Activated CD4-positive, CD25-positive, alpha-beta regulatory T cell (primary cell): ENCODE measurements at places on chromosomes 6 and 20.

DNA sequence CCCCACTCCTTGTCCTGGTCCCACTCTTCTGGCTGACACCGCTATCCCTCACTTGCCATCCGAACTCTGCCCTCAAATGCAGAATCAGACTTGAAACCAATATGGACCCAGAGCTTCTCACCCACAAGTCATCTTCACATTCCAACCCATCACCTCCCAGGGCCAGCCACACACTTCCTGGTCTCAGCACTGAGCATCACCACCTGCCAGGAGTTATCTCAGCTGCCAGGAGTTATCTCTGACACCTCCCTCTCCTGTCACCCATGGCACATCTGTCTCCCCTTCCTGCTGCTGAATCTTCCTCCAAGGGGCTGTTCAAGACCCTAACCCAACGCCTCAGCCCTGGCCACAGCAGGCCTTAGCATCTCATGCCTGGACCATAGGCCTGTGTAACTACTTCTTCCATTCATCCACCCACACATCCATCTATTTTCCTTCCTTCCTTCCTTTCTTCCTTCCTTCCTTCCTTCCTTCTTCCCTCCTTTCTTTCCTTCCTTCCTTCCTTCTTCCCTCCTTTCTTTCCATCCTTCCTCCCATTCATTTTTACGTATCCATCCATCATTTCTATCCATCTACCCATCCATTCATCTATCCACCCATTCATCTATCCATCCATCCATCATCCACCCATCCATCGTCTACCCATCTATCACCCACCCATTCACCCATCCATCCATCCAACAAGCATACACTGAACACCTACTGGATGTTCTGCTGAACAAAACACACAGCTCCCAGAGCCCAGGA lies 74.6 kb upstream of the NNAT start:
- DNase-seq, result no peak

DNA sequence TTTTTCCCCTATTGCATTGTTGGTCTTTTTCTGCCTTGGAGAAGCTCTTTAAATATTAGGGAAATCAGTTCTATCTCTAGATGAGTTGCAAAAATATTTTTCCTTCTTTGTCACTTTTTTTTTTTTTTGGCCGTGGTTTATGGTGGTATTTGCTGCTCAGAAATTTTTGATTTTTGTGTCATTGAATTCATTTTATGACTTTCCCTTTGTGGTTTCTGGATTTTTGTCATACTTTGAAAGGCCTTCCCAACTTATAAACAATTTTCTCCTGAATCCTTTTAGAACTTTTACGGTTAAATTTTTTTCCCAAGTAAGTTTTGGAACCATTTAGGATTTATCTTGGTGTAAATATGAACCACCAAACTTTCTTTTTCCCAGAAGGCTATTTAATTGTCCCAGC lies 145.6 kb downstream of the GJA10 start:
- no peak for DNase-seq

DNA sequence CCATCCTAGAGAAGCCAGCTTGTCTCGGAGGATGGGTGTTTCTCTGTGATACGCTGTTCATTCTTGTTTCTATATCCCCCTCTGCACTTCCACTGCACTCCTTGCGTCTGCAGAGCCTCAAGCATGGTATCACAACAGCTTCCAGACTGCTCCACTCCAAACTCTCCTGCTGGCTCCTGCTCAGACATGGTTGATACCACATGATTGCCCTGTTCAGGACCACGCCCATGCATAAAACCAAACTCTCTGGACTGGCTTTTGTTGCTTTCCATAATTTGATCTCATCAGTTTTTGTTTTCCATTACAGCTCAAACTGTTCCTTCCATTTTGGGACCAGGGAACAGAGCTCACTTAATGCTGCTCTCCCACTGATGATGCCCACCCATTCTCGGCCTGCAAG lies 30.0 kb upstream of the SMIM29 start:
- DNase-seq, result no peak

DNA sequence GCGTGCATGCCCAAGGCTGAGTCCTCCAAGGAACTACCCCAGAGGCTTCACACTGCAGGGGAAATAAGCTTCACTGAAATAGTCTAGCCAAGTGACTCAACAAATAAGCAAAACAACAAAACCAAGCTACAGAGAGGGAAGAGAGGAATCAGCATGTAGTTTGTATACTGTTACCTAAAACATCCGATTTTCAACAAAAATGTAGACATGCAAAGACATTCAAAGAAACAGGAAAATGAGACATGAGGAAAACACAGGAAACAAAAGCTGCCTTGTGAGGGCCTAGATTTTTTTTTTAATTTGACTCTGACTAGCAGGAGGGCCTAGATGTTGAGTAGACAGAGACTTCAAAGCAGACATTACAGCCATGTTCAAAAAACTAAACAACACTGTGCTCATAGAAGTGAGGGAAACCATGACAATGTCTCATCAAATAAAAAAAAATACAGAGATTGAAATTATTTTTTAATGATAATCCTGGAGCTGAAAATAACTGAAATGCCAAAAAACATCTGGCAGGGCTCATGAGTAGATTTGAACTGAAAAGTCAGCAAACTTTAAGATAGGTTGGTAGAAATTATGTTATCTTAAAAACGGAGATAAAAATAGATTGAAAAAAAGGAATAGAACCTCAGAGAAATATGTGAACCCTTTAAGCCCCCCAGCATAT lies 16.4 kb upstream of the KIF25 start:
- DNase-seq, result no peak

DNA sequence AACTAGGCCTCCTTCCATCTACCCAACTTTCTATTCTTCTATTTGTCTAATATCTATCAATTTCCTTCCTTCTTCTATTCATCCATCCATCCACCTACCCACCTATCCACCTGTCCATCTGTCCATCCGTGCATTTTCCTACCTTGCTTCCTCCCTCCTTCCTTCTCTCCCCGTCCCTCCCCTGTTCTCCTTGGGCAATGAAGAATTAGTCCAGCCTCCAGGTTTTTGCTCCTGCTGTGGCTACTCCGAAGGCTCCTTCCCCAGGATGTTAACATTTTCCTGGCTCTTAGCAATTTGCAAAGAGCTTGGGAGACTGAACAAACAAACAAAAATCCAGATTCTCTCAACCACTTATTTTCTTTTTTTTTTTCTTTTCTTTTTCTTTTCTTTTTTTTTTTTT lies 81.6 kb downstream of the KCNB1 start:
- DNase-seq, result no peak

GRCh38 chr6:44071670-44072451 lies 55.4 kb downstream of the MRPL14 start:
- DNase-seq, result no peak

DNA sequence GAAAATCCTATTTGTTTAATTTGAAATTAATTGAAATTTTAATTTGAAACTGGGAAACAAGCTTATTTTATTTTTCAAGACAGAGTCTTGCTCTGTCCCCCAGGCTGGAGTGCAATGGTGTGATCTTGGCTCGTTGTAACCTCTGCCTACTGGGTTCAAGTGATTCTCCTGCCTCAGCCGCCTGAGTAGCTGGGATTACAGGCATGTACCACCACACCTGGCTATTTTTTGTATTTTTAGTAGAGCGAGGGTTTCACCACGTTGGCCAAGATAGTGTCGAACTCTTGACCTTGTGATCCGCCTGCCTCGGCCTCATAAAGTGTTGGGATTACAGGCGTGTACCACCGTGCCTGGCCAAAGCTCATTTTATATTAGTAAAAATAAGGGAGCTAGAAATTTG lies 4.2 kb downstream of the SRSF3 start:
- DNase-seq, result no peak

GRCh38 chr6:111050261-111051023 lies 36.9 kb upstream of the SLC16A10 start:
- no peak for DNase-seq

DNA sequence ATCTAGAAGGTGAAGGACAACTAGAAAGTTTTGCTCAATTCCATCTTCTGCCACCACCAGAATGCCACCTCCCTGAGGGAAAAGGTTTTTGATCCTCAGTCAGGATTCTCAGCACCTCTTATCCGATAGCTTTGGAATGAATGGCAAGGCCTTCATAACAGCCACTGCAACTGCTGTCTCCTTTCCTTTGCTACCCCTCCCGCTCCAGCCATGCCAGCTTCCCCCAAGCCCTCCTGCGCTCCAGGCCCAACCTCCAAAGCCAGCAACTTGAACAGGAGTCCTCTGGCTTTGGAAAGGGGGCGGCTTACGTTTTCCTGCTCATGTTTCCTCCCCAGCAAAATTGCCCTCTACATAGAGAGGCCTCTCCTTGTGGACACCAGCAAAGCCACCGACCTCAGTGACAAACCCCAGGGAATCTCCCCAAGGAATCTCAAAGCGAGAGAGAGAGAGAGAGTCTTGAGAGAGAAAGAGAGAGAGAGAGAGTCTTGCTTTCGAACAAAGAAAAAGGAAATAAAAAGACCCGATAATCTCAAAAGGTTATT lies 420 bp upstream of the BTN2A1 start:
- no peak for DNase-seq

- no peak for DNase-seq
These were observed 12.0 kb upstream of the LAMA4 start for GRCh38 chr6:112266331-112266730.

DNA sequence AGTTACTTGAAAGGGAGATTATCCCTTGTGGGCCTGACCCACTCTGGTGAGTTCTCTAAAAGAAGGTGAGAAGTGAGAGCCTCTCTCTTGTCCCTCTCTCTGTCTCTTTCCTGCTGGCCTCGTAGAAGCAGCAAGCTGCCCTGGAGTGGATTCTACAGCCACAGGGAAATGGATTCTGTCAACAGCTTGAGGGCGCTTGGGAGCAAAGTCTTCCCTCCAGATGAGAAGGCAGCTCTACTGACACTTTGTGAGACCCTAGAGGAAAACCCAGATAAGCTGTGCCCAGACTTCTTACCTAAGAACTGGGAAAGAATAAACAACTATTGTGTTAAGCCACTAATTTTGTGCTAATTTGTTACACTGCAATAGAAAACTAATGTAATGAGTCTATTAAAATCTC lies 39.9 kb downstream of the ANKRD60 start:
- DNase-seq, result no peak

GRCh38 chr6:141467041-141467440 lies 665.7 kb upstream of the GJE1 start:
- no peak for DNase-seq

- no peak for DNase-seq
These were observed 65.8 kb downstream of the REV3L start for GRCh38 chr6:111417181-111417585.

GRCh38 chr6:131949909-131950766 lies 1.0 kb downstream of the CCN2 start:
- DNase-seq, result no peak

- no peak for DNase-seq
These were observed 40.4 kb downstream of the MDGA1 start for GRCh38 chr6:37657112-37657886.

DNA sequence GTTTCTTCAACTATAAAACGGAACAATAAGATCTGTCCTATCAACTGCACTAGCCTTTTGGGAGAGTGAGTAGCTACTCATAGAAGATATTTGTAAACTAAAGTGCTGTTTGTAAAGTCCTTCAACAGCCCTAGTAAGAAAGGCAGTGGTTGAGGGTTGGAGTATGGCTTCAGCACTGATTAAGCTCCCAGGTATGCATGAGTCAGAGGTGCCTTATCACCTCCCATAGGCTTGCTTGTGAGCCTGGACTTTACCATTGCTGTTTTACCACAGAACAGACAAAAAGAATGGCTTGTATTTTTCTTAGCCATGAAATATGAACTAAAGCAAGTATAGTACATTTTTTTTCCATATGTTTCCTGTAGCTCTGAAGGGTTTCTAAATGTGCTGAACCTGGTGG lies 44.1 kb downstream of the SAMD3 start:
- no peak for DNase-seq

DNA sequence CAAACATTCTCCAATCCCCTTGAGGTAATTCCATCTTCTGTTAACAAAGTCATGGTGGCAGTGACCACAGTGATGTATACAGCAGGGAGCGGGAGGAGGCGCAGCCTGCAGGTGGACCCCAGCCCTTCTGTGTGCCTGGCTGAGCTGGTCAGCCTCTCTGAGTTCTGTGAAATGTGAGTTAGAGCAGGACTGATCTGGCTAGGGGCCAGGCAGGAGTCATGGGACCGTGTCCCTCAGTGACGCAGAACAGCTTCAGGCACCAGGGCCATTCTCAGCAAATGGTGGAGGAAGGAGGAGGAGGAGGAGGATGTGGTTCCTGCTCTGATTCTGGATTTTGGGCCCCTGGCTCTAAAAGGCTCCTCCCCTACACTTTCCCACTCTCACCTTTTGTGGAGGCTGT lies 6.9 kb downstream of the PHACTR3 start:
- no peak for DNase-seq

GRCh38 chr6:151349651-151350270 lies 41.6 kb downstream of the ZBTB2 start:
- no peak for DNase-seq

- no peak for DNase-seq
These were observed 520.7 kb downstream of the QKI start for GRCh38 chr6:163935158-163935762.

DNA sequence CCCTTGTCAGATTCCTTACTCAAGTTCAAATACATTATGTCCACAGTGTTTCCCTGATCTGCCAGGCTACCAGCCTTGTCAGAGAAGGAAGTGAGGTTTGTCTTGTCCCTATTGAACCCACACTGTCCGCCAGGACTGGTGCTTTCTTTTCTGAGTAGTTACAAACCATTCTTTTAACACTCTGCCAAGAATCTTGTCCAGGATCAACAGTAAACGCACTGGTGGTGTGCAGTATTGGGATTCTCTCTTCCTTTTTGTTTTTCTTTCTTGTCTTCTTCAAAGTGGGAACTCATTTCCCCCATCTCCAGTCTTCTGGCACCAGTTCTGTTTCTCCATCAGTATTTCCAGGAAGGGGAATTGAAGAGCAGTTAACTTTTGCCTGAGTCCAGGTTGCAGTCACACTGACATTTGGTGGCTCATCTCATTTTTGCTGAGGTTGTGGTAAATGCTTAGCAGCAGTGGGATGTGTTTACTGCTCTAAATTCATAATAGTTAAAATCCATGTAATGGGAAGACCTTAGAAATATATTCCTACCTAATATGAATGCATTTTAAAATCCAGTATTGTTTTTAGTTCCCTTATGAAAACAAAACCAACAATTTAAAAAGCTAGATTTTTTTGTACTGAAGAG lies 295.3 kb downstream of the PRL start:
- DNase-seq, result no peak

DNA sequence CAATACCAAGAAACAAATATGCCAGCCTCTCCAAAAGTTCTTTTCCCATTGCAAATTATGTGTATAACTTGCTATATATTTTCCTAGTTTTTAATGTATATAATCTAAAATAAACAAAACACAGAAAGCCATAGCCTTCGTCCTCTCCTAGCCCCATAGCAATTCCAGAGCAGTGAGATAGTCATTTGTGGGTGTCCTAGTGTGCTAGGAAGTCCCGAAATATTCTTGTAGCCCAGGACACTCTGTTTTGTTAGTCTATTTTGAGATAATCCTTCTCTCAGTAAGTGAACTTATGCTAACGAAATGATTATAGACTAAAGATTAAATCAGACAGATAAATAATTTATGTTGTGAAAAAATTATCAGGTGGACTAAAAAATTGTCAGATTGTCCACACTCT lies 90.7 kb downstream of the AIG1 start:
- no peak for DNase-seq
